ENCODE measurements at places on chromosomes 1 and 21. TPM values are rescaled to one million over a fixed set of nuclear protein-coding genes. Genes with fewer than 3 reads are reported as not detected.
A peak's percentile ranks its signal among the peaks of the same experiment; 100 is the strongest.

The PLD5 gene
- total RNA-seq: 0.27 TPM

The CR1 gene
- 5.8 TPM for total RNA-seq

DNA sequence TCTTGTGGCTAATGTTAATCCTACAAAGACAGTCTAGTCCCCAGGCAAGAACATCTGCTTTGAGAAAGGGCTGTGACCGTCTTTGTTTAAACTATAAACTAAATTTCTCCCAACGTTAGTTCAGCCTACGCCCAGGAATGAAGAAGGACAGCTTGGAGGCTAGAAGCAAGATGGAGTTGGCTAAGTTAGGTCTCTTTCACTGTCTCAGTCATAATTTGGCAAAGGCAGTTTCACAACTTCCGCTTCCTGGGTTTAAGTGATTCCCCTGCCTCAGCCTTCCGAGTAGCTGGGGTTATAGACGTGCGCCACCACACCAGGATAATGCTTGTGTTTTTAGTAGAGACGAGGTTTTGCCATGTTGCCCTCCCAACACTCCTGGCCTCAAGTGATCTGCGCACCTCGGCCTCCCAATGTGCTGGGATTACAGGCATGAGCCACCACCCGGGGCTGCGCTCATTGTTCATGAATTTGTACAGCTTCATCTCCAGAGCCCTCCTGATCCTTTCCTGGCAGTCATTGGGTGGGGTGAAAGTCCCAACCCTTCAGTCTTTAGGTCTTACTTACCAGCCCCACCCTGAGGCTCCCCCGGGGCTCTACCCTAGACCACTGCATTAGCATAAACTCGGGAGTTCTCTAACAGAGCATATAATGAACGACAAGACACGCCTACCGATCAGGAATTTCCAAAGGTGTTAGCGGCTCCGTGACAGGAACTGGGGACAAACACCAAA, 4.9 kb upstream of the MASP2 start:
- DNase-seq: no peak
- no peak overlapping the region for H3K4me3 ChIP-seq
- no peaks in the 10 kb centered on the region for H3K27me3 ChIP-seq
- no peaks in the 10 kb centered on the region for H3K4me1 ChIP-seq
- H3K36me3 ChIP-seq: peaks cover 10% of the 10 kb centered on the region
- H3K27ac ChIP-seq: no peak overlapping the region

DNA sequence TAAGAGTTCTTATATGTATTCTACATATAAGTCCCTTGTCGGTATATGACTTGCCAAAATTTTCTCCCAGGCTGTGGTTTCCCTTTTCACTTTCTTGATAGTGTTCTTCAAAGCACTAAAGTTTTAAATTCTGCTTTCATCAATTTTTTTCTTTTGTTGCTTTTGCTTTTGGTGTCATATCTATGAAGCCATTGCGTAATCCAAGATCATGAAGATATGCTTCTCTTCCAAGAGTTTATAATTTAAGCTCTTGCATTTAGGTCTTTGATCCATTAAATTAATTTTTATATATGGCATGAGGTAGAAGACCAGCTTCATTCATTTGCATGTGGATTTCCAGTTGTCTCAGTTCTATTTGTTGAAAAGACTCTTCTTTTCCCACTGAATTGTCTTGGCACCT, 22.2 kb downstream of the DESI2 start:
- no peaks in the 10 kb centered on the region for H3K36me3 ChIP-seq
- peaks cover 24% of the 10 kb centered on the region for H3K4me1 ChIP-seq
- H3K4me3 ChIP-seq: no peak overlapping the region
- no peak overlapping the region for H3K27ac ChIP-seq

- no peak overlapping the region for H3K4me3 ChIP-seq
- H3K27me3 ChIP-seq: no peaks in the 10 kb centered on the region
- H3K36me3 ChIP-seq: peaks cover 47% of the 10 kb centered on the region
- no peak overlapping the region for H3K27ac ChIP-seq
- H3K4me1 ChIP-seq: no peaks in the 10 kb centered on the region
Observed at GRCh38 chr1:225990705-225991464, 8.3 kb downstream of the SDE2 start.

DNA sequence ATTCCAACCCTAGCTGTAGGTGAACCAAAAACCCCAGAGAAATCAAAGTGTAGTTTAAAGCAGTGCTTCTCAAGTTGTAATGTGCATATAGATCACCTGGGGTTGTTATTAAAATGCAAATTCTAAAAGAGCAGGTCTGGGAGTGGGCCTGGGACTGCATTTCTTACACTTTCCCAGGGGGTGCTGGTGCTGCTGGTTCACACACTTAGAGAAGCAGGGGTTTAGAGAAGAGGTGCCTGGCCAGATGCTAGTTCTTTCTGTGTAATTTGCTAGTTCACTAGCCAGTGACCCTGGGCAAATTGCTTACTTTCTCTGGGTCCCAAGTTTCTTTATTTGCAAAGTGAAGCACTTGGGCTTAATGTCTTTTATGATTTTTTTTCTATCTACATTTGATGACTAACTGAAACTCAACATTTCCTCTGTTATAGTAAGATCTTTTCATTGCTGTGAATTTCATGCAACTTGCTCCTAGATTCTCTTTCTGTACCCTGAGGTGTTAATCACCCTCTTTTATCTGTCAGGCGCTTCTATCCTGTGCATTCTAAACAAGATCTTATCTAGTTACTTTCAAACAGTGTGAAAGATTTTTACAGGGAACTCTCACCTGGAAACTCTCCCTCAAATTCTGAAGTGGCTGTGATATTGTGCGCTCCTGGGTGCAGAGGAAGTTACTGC, 141.9 kb upstream of the UBE2U start:
- no peaks in the 10 kb centered on the region for H3K36me3 ChIP-seq
- H3K4me1 ChIP-seq: no peaks in the 10 kb centered on the region
- no peak overlapping the region for H3K27ac ChIP-seq
- H3K27me3 ChIP-seq: no peaks in the 10 kb centered on the region
- no peak overlapping the region for H3K4me3 ChIP-seq

DNA sequence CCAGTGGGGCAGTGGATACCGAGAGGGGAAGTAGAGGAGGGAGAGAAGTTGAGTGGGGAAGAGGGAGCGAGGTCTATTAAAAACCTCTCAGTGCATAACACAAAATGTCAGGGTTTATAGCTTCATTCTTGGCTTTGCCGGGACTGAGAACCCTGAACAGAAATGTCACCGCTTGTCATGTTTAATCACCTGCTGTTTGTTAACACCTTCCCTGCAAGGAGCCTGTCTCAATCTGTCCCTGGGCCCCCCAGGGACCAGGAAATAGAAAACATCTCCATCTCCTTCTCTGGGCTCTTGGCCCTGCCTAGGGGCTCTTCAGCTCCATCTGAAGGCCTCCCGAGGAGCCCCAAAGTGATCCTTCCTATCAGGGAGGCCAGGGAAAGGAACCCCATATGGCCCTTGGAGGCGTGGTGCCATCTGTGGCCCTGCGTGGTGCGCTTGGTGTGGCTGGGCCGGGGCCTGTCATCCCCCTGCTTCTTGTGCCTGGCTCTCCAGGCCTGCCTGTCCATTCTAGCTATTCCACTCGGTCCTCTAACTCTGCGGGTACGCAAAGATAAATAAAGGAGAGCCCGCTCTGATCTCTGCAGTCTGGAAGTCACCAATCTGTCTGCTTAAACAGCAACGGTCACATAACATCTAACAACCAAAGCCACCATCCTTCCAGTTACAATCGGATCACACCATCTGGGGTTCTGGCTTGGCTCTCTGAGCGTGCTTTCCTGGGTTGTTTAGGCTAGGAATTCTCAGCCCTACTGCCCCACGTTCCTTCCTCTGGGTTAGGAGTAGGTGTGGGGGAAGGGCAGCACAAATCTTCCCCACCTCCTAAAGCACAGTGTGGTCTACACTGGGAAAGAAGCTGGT, 113.8 kb downstream of the CASZ1 start:
- H3K4me3 ChIP-seq: no peak overlapping the region
- no peak for DNase-seq
- H3K27me3 ChIP-seq: no peaks in the 10 kb centered on the region
- peaks cover 4% of the 10 kb centered on the region for H3K4me1 ChIP-seq
- peak overlapping the region; percentile 98 for H3K27ac ChIP-seq
- H3K36me3 ChIP-seq: no peaks in the 10 kb centered on the region

DNA sequence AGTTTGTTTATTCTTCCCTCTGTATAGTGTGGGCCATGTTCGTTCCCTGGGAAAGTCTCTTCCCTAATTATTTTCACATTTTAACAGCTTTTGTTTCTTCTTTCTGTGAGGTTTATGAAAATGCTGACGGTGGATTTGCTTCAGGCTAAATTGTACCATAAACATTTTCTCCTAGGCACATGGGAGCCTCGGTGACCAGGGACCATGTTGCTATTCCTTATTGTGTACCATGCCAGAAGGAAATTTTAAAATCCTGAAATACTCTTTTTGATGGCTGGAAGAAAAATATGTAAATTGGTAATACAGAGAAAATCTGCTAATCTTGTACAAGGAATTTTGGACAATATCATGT, 230.1 kb upstream of the JUN start:
- H3K4me1 ChIP-seq: no peaks in the 10 kb centered on the region
- no peak overlapping the region for H3K4me3 ChIP-seq
- no peaks in the 10 kb centered on the region for H3K36me3 ChIP-seq
- H3K27ac ChIP-seq: peak overlapping the region; percentile 87

DNA sequence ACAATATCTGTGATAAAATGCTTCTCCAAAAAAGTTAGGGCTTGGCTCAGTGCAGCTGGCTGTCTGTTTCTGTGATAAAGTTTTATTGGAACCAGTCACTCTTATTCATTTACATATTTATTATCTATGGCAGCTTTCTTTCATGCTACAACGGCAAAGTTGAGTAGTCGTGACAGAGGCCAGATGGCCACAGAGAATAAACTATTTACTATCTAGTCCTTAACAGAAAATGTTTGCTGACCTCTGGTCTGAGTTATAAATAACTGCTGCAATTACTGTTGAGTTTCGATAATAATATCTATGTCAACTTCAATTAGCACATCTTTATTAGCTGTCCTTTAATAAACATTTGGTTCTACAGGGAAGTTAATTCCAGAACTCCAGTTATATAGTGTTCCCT, 180.2 kb upstream of the RUNX1 start:
- H3K4me1 ChIP-seq: no peaks in the 10 kb centered on the region
- no peak overlapping the region for H3K4me3 ChIP-seq
- no peaks in the 10 kb centered on the region for H3K27me3 ChIP-seq
- no peak for DNase-seq

GRCh38 chr1:193519922-193520321, 333.5 kb upstream of the B3GALT2 start:
- no peaks in the 10 kb centered on the region for H3K4me1 ChIP-seq
- H3K27me3 ChIP-seq: no peaks in the 10 kb centered on the region
- no peak overlapping the region for H3K27ac ChIP-seq

- no peak overlapping the region for H3K4me3 ChIP-seq
- DNase-seq: no peak
- H3K36me3 ChIP-seq: no peaks in the 10 kb centered on the region
Observed at GRCh38 chr1:30613188-30613587, 110.2 kb downstream of the MATN1 start.

GRCh38 chr1:104780470-104781078, 1030.9 kb downstream of the AMY1C start:
- H3K27me3 ChIP-seq: no peaks in the 10 kb centered on the region
- no peaks in the 10 kb centered on the region for H3K36me3 ChIP-seq
- no peak for DNase-seq
- no peak overlapping the region for H3K27ac ChIP-seq
- peaks cover 2% of the 10 kb centered on the region for H3K4me1 ChIP-seq

DNA sequence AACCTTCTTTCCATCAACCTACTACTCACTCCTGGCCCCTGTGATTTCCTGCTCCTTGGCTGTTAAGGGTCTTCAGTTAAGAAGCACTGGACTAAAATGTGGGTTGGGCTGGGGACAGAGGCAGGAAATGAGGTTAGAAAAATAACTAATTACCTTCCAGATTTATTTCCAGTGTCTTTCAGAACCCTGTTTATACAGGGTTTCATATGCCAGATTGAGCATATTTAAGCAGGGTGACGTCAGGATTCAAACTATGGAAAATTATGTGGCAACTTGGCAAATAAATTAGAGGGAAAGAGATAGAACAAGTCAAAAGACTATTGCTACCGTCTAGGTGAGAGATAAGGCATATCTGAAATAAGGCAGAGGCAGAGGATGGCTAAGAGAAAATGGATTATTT, 11.7 kb upstream of the MCOLN3 start:
- no peak overlapping the region for H3K4me3 ChIP-seq
- no peak overlapping the region for H3K27ac ChIP-seq
- H3K27me3 ChIP-seq: no peaks in the 10 kb centered on the region
- no peaks in the 10 kb centered on the region for H3K4me1 ChIP-seq
- no peaks in the 10 kb centered on the region for H3K36me3 ChIP-seq

DNA sequence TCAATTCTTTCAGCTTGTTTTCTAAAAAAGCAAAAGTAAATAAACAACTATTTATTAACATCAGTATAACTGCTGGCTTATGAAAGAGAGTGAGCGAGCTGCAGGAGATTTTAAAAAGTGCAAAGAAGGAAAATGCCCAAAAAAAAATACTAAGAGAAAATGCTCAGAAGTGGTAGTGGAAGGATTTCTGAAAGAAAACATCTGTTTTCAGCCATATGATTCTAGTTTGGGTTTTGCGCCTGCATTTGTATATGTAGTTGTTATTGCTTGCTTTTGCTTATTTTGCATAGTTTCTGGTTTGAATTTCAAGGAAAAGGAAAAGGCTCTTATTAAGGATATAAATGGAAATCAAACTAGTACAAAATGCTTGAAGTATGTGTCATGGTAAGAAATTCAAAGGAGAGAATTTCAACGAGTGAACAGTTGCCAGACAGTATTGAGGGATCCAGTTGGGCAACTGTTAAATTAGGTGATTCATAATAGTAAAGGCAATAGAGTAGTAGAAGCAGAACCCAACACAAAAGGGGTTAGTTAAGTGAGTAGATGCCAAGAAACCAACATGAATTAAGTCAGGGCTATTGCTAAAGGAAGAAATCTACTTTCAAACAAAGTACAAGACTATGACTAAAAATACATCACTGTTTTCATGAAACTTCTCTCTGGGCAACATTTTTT, 1.2 kb downstream of the GBP5 start:
- no peaks in the 10 kb centered on the region for H3K4me1 ChIP-seq
- DNase-seq: no peak
- no peaks in the 10 kb centered on the region for H3K27me3 ChIP-seq
- no peak overlapping the region for H3K27ac ChIP-seq
- H3K4me3 ChIP-seq: peak overlapping the region; percentile 27
- no peaks in the 10 kb centered on the region for H3K36me3 ChIP-seq

DNA sequence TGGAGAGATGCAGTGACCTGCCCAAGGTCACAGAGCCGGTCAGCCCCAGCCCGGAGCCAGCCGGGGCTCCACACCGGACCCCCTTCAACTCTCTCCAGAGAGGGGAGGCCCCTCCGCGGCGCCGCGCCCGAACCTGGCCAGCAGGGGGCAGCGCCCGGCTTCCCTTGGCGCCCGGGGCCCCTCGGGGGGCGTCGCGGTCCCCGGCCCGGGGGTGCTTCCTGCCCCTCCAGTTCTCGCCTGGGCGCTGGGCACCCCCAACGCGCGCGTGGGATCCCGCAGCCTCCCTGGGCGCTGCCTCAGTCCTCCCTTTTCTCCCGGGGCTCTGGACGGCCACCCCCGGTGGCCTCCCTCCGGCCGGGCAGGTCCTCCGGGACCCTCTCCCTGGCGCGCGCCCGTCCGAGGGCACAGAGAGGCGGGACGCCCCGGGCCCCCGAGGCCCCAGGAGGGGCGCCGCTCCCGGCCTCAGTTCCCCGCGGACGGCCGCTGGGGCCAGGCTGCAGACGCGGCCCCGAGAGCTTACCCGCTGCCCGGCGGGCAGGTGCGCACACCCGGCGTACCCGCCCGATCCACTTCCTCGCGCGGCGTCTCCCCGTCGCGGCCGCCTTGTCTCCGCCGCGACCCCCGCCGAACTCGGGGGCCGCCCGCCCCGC, 406 bp downstream of the HTR1D start:
- H3K36me3 ChIP-seq: no peaks in the 10 kb centered on the region
- no peak overlapping the region for H3K27ac ChIP-seq
- H3K4me3 ChIP-seq: peak overlapping the region; percentile 46
- no peak for DNase-seq

All from sigmoid colon (tissue), 7 donors.